ENCODE measurements at places on chromosomes 2 and 18.

- DNase-seq = no peak
Observed at GRCh38 chr2:41768310-41768709, 279.5 kb upstream of the PKDCC start.

DNA sequence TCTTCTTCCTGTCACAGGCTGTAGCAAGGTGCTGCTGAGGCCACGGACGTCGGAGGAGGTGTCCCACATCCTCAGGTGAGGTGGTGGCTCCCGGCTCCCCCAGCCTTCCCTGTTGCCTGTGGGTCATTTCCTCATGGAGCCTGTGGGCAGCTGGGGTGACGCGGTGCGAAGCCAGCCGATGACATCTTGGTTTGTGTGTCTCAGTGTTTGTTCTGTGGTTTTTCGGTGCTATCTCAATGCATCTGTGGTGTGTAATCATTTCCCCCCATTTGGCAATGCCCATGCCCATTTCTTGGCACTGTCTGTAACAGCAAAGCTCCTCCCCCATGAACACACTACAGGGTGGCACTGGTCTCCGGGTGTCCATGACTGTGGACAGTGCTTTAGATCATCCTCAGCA lies 6.6 kb downstream of the D2HGDH start:
- no peak for DNase-seq

- no peak for DNase-seq
Observed at GRCh38 chr2:60333264-60333663, 220.2 kb downstream of the BCL11A start.

- no peak for DNase-seq
Observed at GRCh38 chr2:63719052-63719451, 122.6 kb upstream of the UGP2 start.

DNA sequence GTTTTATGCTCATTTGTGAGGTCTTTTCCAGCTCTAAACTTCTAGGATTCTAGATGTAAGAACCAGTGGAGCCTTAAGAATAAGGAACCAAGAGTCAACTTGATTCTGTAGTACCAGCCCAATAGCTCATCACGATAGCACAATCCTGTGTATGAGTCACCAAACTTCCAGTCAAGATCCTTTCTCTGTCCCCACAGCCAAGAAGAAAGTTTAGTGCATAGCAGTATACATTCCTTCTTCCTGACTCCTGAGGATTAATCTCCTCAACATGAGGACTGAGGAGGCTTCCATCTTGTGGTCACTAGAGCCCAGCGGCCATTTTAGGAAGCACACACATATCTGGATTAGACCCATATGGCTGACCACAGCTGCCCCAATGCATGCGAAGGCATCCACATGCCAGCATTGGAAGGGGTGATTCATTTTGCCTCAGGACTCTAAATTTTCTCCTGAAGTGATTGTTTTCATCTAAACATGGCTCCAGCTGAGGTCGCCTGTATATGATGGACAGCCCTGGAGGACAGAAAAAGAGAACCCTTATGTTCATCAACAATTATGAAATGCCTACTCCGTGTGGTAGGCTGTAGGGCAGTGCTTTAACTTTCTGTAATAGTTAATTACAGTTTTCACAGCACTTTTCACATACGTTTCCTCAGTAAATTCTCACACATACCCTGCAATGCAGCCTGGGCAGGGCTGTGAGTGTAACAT lies 53.5 kb downstream of the RASGRP3 start:
- DNase-seq = no peak

- no peak for DNase-seq
Observed at GRCh38 chr2:232982926-232983668, 30.0 kb downstream of the NGEF start.

DNA sequence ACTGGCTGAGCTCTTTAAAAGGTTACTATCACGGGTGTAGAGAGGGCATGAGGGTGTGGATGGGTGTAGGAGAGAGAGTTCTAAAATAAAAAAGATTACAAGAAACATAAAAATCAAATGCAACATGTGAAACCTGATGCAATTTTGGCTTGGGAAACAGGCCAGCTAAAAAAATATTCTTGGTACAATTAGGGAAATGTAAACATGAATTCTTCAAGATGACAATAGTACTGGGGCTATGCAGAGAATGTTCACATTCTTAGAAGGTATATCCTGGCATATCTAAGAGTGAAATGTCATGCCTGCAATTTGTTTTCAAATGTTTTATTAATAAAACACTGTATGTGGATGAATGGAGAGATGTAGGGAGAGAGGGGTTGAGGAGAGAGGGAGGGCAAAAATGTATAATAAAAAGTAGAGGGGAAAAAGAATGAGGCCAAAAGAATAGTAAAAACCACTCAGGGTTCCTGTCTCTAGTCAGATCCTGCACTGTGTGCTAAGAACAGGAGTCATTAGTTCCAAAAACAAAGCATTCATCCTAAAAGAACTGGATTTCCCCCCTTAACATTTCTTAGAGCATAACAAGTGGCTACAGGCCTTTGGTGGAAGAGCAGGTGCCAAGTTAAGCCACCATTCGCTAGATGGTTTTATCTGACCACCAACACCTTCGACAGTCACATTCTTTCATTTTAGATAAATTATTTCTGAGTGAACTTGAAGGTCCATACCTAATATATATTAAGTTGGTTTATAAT lies 77.3 kb downstream of the LPIN2 start:
- no peak for DNase-seq

DNA sequence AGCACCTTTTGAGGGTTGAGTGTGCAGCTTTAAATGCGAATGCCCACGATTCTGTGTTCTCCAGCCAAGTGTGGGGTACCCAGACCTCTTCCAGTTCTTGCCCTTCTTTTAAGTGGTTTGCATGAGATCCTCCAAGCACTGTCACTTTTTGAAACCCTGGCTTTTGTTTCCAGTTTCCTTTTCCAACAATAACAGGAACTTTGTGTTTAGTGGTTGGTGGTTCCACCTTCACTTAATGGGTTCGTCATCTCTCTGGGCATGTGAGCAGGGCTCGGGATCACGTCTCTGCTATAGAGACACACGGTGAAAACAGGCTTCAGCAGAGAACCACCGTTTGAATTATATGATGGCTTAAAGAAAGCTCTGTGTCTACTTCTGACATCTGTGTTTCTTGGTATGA lies 197.6 kb downstream of the LDLRAD4 start:
- DNase-seq = no peak

GRCh38 chr18:14912967-14913366 lies 165.0 kb downstream of the ANKRD30B start:
- DNase-seq = no peak

- no peak for DNase-seq
Observed at GRCh38 chr2:111691164-111691875, 192.7 kb downstream of the ANAPC1 start.

GRCh38 chr18:310042-310441 lies 42.2 kb upstream of the THOC1 start:
- DNase-seq = no peak

- no peak for DNase-seq
Observed at GRCh38 chr2:8926356-8926755, 77.1 kb downstream of the MBOAT2 start.

DNA sequence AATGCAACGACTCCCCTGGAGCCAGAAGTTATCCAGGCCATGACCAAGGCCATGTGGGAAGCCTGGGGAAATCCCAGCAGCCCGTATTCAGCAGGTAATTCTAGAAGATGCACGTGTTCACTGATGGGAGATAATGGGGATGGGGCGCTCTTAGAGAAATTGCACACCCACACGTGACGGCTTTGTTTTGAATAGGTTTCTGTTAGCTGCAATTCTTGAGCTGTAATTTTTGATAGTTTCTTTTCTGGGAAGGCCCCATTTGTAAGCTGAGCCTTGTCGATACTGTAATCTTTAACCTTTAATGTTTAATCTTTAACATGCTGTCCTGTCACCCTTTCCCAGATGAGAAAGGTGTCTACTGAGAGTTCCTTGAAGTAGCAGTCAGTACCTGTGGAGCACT lies 3.6 kb downstream of the SCLY start:
- DNase-seq = no peak

DNA sequence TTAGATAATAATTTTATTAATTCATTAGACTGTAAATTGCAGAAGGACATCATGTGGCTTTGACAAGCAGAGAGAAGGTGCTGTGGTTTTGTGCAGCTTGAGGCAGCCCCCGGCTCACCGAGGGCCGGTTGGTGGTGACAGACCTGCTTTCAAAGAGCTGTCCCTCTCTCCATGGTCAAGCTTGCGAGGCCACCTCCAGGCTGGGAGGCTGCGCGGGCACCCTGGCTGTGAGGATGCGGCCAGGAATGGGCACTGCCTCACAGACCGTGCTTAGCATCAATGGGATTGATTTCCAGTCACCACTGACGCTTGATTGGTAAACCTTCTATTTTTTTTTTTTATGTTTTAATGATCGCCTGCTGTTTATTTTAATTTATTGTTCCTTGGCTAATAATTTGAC lies 690.9 kb downstream of the GALR1 start:
- no peak for DNase-seq

GRCh38 chr2:98126061-98126460 lies 39.1 kb downstream of the VWA3B start:
- no peak for DNase-seq

- DNase-seq = no peak
Observed at GRCh38 chr2:120675460-120676130, 60.1 kb upstream of the GLI2 start.

DNA sequence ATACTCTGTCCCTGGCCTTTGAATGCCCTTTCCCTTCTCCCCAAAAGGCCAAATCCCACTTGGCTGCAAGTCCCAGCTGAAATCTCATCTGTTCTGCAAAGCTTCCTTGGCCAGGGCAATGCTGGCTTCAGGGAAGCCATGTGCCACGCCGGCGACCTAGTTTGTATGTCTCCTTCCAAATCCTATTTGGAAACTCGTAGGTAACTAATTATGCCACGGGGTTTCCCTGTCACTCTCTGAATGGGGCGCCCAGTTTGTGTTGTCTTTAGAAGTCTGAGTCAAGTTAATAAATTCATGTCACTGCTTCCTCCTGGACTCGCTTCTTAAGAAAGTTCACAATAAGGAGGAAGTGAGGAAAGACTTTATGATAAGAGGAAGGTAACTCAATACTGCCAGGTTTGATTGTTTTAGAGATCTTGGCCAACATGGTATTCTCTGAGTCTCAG lies 19.1 kb downstream of the FHL2 start:
- no peak for DNase-seq

DNA sequence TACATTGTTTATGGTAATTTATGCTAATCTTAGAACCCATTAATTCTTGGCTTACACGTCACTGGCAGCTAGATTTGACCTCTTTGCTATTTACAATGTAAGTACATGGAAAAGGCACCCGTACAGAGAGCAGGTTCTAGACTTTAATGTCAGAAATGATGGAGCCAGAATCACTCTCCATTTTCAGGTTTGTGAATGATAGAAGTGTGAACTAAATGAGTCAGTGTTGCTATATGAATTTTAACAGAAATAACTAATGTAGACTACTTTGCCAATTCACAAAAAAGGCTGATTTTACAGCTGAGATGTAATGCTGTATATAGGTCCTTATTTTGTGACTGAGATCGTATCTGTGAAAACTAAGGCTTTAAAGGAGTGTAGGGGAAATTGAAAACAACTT lies 214.6 kb downstream of the LDLRAD4 start:
- DNase-seq = no peak

GRCh38 chr2:85741833-85742455 lies 11.8 kb upstream of the ATOH8 start:
- DNase-seq = no peak

GRCh38 chr18:4193086-4193485 lies 262.0 kb downstream of the DLGAP1 start:
- DNase-seq = no peak
